G401 (cell line): ENCODE measurements at places on chromosomes 16 and 17.

DNA sequence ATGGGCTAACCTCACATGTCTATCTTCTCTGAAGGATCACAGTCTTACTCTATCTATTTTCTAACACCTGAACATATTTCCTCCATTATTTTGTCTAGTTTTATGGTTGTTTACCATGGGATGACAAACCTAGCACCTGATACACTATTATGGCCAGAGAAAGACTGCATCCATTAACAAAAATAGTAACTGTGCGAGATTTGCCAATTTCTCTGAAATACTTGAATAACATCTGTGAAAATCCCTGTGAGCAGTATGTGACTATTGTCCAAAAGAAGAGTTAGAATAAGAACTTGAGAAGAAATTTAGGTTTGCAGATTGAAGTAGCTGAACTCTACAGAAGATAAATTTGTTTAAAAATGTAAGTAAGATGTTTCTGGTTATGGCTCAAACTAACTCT is 142.0 kb upstream of the CDH11 start:
- DNase-seq: no peak

GRCh38 chr17:10875984-10876555 is 38.2 kb upstream of the PIRT start:
- DNase-seq: peak; percentile 34

GRCh38 chr17:73765824-73766563 is 121.7 kb upstream of the SDK2 start:
- no peak for DNase-seq

GRCh38 chr16:87199901-87200300 is 117.3 kb downstream of the C16orf95 start:
- DNase-seq: no peak

- DNase-seq: no peak
Observed at GRCh38 chr17:67421869-67422273, 44.8 kb downstream of the PITPNC1 start.

GRCh38 chr17:76492123-76492988 is 8.9 kb downstream of the RHBDF2 start:
- no peak for DNase-seq

DNA sequence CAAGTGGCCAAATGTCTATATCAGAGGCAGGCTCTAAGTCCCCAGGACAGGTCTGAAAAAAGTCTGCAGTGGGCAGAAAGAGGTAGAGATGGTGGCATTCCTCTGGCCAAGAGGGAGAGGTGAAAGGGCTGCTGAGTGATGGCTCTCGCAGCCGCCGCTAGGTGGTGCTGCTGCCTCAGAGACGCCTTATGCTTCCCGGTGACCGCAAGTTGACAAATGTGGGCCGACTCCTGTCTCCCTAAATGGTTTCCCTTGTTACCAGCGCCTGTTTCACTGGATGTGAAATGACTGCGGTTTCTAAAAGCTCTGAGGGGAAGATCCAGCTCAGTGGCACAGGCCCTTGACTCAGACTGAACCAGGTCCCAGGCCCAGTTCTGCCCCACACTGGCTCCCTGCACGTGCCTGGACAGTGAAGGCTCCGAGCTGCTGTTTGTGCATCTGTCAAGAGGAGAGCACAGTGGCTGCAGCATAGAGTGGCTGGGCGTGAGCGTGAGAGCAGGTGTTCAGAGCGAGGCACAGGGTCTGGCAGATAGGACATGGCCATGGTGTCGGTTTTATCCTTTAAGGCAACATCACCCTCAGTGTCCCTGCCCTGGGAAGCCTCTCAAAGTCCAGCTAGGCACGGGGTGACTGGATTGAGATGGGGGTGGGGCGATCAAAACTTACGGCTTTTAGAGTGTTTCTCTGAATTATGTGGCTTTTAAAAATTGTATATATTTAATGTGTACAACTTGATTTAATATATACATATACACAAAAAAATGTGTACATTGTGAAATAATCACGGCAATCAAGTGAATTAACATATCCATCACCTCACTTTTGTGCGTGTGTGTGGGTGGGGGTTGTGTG is 19.9 kb downstream of the CLEC16A start:
- DNase-seq: peak; percentile 87

DNA sequence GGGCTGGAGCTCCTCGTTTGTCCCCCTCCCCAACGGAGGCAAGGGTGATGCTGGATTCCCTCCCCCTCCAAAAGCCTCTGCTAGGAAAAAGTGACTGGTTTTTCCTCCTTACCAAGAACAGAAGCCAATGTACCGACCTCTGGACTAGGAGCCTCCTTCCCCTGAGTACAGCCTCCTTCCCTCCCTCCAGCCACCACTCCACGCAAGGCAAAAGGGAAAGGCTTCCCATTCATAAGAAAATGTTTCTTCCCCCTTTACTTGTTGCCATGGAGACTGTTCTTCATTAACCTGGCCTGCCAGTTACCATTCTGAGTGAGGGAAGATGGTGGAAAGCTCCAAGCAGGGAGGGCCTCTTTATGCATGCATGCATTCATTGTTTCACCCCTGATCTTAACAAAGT is 4.3 kb upstream of the PIMREG start:
- no peak for DNase-seq

- no peak for DNase-seq
Observed at GRCh38 chr17:41058741-41059140, 1.2 kb downstream of the KRTAP2-3 start.

- no peak for DNase-seq
Observed at GRCh38 chr16:62370445-62370844, 334.2 kb upstream of the CDH8 start.

DNA sequence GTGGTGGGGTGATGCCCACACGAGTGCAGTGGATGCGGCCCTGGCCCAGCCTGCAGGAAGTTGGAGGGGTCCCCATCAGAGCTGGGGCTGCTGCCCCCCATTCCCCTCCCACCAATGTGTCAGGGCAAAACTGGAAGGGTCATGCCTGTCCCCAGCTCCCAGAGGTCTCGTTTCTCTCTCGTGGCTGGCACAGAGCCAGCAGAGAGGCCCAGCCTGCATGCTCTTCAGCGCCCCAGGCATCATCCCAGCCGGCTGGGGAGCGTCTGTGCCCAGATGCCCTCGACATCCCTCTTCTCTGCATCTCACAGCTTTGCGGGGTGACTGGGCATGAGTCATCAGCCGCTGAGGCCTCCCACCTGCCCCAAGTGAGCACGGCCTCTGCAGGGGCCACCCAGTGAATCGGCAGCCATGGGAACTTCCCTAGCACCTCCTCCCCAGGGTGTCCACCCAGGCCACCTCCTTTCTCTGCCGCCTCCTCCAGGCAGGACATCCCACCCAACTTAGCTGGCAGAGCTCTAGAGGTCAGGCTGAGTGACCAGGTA is 9.8 kb upstream of the CSNK1D start:
- DNase-seq: no peak

DNA sequence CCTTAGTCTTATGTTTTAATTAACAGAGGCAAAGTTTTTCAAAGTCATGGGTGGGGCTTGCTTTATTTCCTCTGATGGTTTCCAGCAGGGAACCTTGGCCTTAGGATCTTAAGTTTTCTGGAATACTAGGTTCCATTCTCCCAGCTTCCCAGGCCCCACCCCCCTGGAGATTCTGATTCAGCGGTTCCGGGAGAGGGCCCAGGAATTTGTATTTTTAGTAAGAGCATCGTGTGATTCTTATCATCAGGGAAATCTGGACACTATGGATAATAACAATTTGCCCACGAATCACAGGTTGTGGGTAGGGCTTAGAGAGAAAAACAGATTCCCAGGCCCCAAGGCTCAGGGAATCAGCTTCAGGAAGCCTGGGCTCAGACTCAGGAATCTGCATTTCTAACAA is 263.6 kb downstream of the NTN1 start:
- no peak for DNase-seq

GRCh38 chr17:27494192-27495091 is 38.2 kb downstream of the KSR1 start:
- DNase-seq: peak; percentile 80

DNA sequence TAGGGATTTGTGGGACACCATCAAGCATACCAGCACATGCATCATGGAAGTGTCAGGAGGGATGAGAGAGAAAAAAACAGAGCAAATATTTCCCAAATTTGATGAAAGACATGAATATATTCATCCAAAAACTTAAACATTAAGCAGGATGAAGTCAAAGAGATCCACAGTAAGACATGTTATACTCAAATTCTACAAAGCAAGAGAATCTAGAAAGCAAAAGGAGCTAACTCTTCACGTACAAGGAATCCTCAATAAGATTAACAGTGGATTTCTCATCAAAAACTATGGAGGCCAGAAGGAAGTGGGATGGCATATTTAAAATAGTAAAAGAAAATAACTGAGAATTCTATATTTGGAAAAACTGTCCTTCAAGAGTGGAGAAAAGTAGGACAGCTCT is 374.8 kb downstream of the ZFHX3 start:
- no peak for DNase-seq

DNA sequence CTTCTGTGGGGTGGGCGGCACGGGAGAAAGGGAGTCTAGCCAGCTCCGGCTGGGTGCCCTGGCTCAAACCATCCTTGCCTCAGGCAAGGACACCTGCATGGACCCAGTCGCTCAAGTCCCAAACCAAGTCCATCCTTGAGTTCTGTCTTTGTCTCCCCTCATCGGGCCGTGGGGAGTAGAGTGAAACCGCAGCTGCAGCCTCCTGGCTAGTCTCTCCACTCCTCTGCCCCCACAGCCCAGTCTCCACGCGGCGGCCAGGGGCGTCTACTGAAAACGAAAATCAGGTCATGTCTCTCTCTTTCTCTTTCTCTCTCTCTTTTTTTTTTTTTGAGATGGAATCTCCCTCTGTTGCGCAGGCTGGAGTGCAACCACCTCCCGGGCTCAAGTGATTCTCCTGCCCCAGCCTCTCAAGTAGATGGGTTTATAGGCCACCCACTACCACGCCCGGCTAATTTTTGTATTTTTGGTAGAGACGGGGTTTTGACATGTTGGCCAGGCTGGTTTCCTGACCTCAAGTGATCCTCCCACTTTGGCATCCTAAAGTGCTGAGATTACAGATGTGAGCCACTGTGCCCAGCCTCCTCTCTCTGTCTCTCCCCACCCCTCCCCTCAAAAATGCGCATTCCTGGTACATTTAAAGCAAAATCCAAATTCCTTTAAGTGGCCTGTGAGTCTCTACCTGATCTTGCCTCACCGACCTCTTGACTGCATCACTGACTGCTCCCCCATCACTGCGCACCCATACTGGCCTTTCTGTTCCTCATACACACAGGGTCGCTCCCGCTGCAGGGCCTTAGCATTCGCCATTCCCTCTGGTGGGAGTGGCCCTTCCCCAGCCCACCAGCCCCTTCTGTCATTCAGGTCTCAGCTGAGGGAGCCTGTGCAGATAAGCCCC is 17.7 kb upstream of the RMI2 start:
- no peak for DNase-seq

GRCh38 chr17:31693433-31694220 is 165.4 kb downstream of the COPRS start:
- no peak for DNase-seq

DNA sequence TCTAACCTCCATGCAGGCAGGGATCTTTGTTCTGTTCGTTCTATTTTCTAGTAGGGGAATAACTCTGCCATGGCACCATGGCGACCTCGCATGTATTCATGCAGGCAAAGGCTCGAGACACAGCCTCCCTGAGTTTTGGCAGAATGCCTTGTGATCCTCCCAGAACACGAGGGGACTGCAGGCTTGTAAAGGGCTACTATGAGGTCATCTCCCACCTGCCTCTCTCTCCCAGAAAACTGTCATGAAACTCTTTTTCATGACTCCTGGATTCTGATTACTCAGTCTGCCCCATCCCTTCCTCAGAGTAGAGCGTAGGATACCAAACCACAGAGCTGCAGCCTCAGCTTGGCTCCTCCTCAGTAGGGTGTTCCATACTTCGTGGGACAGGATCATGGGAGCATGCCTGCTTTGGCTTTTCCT is 64.3 kb downstream of the IGF2BP1 start:
- DNase-seq: no peak

DNA sequence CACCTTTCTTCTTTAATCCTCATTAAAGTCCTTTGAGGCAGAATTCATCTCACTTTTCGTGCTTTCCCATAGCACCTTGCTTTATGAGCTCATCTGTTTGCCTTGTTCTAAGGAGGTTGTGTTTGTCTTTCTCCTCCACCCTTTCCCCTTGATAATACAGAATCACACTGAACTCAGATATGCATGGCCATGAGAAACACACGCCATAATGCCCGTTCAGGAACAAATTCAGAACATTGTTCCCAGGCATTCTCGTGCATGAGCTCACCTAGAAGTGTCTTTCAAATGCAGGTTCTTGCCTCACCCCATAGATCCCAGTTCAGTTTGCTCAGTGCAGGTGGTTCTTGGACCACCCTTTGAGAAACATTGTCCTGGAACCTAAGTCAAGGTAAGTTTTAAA is 71.1 kb downstream of the TMEM114 start:
- no peak for DNase-seq

DNA sequence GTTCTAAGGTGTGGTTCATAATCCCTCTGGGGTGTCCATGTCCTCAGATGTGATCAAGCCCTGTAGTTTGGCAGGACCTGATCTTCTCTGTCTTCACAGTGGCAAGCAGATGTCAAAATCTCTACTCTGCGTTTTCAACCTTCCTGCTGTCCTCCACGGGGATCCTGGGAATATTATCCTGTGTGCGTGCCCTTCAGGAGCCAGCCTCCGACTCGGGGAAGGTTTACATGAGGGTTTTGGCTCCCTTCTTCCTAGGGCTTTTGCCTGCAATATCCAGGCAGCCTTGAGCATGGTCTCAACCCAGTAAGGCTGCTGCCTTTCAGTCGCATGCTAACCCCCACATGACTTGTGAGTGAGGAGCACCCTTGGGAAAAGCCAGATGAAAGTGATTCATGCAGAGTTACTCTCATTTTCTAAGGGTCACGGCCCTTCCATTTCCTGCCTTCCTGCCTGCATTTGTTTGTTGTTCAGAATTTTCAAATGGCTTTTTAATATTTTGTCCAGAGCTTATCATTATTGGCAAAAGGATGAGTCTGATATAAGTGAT is 202.2 kb upstream of the CHMP6 start:
- no peak for DNase-seq

GRCh38 chr16:85653290-85653891 is 35.4 kb downstream of the GINS2 start:
- DNase-seq: no peak

DNA sequence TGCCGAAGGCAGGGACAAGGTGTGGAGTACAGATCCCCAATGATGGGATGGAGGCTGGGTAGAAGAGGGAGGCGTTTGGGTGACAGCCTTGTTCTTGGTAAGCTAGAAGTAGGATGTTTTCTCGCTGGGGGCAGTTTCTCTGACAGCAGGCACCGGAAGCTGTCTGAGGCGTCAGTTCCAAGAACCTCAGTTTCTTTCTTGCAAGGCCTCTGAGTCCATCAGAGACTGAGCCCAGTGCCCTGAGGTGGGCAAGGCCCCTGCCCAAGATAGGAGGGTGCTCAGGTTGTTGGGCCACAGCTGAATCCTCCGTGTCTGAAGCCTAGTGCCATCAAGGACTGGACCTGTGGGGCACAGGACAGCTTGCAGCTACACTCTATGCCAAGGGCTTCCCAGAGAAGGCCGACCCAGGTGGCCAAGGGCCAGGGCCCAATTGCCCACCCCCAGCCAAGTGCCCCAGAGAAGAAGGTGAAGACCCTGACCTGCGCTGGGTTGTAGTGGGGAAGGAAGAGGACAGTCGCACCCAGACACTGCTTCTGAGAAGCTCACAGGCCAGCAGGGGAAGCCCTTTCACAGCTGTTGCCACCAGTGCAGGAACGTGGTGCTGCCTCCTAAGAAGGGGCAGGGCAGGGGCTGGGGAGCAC is 13.1 kb downstream of the CYB5D2 start:
- no peak for DNase-seq

GRCh38 chr16:27822529-27822928 is 241.0 kb downstream of the GSG1L start:
- no peak for DNase-seq

GRCh38 chr17:47696717-47697642 is 3.0 kb downstream of the TBKBP1 start:
- DNase-seq: no peak
